ENCODE measurements at places on chromosomes 6 and 20.
A peak's percentile ranks its signal among the peaks of the same experiment; 100 is the strongest.

GRCh38 chr6:12957321-12958051 is 240.9 kb downstream of the PHACTR1 start:
- DNase-seq, result peak; percentile 6

- DNase-seq, result no peak
These were observed 981 bp upstream of the TNF start for GRCh38 chr6:31574106-31575061.

DNA sequence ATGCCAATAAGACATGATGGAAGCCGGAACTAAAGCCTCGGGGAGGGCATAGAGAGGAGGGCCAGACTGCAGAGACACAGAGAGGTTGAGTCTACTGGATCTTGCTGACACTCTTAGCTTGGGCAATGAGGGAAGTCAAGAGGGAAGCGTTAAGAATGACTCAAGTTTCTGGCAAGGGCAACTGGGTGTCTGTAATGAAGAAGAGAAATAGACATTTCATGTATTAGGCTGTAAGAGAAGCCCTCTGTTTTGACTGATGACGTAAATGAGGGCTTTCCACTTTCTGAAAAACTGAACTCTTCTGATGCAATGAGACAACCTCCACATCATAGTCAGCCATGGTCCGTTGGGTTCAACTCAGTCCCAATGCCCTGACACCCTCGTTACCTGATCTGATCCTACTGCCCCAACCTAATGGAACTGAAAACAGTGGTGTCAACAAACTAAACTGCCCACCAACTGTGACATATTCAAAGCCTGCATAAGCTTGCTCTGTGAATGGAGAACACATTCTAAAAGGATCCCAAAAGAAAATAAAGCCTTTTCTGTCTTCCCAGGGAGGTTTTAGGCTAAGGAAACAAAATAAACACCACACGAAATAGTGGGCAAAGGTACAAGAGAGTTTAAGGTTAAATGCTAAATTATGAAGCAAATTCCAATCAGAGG is 45.8 kb upstream of the PNRC1 start:
- DNase-seq, result peak; percentile 22

DNA sequence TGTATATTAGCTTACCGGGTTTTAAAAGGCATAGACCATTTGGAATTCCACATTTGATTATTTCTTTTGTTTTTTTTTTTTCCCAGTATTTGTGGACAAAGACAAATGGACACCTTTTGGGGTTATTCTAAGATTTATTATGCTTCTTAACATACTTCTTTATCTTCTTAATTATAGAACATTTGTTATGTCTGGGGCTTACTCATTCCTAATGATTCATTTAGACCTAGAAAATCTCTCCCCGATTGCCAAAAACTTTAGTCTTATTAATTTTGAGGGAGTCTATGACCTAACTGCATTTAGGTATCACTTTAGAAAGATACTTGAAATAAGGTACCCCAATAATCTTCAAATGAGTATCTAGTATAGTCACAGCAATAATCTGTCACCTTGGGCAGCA is 170.7 kb upstream of the PREP start:
- DNase-seq, result no peak

DNA sequence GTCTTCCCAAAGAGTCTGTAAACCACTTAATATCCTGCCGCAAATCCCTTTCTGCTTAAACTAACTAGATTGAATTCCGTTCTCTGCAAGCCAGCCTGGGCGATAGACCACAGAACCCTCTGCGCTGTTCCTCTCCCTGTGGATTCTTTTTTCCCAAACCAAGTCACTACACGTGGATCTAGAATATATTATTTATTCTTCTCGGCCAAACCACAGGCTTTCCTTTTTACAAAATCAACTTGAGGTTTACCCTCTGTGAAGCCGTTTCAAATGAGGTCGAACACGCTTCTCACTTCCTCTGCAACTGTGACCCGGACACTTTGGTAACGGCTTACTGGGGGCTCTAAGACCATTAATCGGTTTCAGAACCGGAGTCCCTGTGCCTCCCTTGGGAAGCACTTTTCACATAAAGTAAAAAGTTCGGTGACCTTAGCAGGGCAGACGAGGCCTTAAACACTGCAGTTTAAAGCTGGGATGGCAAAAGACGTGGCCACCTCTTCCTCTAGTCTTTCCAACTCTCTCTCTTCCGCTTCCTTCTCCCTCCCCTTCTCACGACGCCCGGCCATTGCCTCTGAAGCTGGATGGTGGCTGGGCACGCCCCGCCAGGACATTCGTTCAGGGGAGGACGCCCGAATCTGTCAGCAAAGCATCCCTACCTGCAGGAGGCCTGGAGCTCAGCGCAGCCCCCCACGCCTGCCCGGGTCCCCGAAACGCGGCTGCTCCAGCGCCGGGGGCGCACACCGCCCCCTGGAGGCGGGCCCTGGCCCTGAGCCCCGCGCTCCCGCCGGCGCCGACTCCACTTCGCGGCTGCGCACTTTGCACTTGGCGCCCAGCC is 55.0 kb upstream of the FOXC1 start:
- DNase-seq, result no peak

DNA sequence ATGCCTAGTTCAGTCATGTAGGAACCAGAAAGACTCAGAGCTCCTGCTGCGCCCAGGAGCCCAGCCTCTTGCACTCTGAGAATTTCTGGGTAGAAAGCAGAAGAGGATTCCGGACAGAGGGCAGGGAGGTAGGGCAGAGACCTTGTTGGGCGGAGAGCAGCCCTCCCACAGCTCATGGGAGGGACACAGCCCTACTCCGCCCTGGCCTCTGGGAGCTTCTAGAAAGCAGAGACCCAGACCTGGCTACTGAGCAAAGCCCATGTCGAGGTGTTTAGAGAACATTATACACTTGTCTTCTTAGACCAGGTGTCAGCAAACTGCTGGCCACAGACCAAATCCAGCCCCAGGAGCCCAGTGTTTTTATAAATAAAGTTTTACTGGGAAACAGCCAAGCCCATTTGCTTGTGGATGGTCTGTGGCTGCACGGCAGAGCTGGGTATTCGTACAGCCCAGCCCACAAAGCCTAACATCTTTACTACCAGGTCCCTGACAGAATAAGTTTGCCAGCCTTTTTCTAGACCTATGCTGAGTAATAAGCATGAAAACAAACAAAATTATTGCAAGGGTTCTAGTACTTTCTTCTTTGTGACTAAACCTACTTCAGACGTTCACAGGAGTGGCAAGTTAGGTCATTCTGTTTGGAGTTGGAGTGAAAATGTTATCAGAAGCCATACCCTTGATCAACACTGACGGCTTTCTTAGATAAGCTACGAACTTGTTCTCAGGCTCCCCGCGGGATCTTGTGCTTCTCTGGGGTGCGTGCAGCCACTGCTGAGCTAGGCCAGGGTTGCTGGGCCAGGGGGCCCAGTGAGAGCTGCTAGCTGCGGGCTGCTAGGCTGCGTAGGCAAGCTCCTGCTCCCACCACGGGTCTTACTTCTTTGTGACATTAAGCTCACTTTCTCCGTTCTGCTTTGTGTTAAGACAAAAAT is 235.1 kb upstream of the FOXQ1 start:
- no peak for DNase-seq

- DNase-seq, result no peak
These were observed 217.0 kb upstream of the CST7 start for GRCh38 chr20:24732076-24732475.

DNA sequence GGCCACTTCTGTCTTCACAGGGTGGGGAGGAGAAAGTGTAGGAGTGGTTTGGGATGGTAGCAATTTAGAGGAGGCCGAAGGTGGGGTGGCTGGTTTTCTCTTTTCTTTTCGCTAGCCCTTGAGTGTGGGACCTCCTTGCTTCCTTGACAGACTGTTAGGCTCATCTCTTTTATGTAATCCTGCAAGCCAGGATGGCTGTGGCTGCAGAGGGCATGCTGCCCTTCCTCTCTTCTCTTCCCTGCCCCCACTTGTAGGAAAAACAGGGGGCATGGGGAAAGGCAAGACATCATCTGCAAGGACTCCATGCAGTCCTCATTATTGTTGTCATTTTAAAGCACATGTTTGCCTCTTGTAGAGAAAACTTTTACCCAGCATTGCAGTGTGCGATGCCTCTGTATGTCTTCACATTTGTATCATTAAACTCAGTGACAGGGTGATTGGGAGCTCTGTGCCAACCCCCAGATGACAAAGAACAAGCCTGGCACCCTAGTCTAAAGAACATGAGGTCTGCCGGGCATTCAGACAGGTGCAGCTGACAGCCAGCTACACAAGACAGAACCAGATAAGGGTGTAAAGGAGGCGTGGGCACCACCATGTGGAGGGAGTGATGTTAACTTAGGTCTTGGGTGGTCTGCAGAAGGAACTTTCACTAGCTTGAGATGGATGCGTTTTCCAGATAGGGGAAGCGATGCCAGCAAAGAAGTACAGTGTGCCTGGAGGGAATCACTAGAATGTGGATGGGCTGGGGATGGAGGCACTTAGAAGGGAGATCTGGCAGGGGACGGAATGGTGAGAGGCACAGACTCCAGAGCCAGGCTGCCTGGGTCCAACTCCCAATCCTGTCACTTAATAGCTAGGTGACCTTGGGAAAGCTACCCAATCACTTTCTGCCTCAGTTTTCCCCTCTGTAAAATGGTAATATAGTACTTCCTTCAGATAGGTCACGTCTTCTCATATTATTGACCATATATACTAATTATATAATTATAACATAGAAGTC is 207.6 kb downstream of the TBC1D7 start:
- no peak for DNase-seq

- DNase-seq, result no peak
These were observed 166.8 kb upstream of the CST7 start for GRCh38 chr20:24782301-24782700.

- no peak for DNase-seq
These were observed 26.1 kb downstream of the NCOA7 start for GRCh38 chr6:125816828-125817280.

- no peak for DNase-seq
These were observed 83.5 kb upstream of the PLEKHG1 start for GRCh38 chr6:150516199-150516598.

DNA sequence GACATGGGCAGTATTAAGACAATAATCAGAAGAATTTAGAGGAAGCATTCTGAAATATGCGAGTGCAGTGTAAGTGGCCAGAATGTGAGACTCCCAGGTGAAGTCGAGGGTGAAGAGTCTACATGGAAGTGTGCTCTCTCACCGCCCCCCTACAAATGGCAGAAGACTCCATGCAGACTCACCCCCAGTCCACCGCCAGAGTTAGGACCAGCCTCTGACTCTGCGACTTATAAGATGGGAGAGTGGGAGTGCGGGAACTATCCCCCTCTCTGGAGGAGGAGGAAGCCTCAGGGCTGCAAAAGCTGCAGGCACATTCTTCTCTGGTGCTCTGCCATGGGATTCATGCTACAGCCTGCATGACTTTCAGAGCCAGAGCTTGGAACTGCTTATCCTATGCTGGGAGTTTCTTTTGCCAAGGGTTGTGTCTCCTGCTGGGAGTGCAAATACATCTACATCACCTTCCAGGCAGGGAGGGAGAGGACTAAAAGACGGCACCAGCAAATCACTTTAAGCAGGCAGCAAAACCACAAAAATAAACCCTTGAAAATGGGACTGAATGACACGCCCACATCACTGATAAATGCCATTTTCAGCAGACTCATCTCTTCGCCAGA is 206.7 kb upstream of the SULF2 start:
- DNase-seq, result no peak

- no peak for DNase-seq
These were observed 227.5 kb upstream of the MYLIP start for GRCh38 chr6:15901141-15902115.

DNA sequence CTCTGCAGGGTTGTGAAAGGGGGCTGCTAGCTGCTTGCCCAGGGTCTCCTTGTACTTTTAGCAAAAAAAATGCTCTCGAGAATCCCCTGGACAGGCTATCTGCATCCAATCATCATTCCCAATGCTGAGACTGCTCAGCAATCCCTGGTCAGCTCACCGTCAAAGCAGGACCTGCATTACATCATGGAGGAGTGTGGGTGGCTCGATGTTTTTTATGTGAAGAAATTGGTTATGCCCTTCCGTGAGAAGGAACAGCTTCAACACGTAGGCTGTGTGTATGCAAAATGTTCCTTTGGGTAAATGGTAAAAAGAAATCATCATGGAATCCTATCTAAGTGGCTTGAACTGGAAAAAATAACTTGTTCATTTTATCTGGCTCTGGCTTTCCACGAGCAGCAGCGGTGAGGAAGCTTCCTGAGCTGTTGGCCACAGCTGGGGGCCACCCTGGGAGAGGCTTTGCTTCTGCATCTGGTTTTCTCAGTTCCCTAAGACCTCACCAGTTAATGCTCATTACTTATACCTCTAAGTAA is 111.4 kb downstream of the FYN start:
- no peak for DNase-seq

- peak; percentile 36 for DNase-seq
These were observed 5.5 kb upstream of the NTSR1 start for GRCh38 chr20:62702895-62703852.

GRCh38 chr20:42051921-42052320 is 433.7 kb upstream of the CHD6 start:
- DNase-seq, result no peak

DNA sequence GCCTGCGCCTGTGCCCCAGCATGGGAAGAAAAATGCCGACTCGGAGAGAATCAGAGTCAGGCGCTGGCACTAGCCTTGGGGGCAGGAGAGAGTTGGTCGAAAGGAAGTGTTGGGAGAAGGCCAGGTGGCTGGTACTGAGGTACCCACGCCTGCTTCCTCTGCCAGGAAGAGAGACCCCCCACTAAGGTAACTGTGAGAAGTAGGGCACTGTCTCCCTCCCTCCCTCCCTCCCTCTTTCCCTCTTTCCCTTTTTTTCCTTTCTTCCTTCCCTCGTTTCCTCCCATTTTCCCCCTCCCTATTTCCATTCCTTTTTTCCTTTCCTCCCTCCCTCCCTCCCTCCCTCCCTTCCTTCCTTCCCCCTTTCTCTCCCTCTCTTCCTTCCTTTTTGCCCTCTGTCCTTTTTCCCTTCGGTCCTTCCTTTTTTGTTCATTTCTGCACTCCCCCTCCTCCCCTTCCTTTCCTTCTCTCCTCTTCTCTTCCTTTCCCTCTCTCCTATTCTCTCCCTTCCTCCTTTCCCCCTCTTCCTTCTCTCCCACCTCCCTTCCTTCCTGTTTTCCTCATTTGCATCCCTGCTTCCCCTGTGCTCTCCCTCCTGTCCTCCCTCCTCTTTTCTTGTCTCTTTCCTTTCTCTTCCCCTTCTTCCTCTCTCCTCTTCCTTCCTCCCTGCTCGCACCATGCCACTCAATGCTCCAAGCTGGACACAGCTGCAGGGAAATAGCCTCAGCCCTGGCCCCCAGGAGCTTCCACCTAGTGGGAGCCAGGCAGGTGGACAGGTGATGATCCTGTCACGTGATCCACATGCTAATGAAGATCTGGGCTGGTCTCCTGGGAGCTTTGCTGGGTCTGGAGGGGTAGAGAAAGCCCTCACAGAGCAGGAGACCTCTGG is 148.0 kb downstream of the DHX35 start:
- DNase-seq, result no peak

DNA sequence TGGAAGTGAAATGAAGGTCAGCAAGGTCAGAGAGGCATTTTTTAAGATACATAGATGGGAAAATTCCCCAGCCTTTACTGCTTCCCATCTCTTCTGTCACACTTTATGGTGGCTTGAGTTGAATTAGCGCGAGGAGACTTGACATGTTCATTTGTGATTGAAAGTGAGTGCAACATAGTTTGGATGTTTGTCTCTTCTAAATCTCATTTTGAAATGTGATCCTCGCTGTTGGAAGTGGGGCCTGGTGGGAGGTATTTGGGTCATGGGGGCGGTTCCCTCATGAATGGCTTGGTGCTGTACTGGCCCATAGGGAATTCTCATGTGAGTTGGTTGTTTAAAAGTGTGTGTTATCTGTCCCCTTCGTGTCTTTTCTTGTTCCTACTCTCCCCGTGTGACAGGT is 237.2 kb downstream of the CDKAL1 start:
- DNase-seq, result no peak

Measured in LoVo (cell line).